ENCODE measurements at places on chromosomes 3 and 15. TPM values are rescaled to one million over a fixed set of nuclear protein-coding genes. Genes with fewer than 3 reads are reported as not detected.

DNA sequence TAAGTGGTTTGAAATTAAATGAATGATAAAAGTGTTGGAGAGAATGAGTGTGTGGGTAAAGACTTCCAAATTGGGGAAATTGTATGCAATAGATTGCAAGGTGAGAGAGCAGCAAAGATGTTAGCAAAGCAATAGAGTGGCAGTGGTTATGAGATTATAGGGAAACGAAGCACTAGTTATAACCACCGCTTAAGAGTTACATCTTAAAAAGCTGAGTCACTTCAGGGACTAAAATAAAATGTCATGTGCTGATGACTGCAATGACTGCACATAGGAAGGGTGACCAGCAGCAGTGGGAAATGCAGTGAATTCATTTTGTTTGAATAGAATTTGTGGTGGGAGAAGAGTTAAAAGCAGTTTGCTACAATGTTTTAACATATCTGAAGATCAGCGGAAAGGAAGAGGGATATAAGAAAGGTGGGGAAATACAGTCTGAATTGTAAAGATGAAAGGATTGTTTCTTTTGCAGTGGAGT, 127.3 kb downstream of the RAP2B start:
- peaks cover 40% of the 10 kb centered on the region for H3K4me1 ChIP-seq
- no peak for DNase-seq
- H3K4me3 ChIP-seq = no peak overlapping the region
- no peaks in the 10 kb centered on the region for H3K27me3 ChIP-seq

DNA sequence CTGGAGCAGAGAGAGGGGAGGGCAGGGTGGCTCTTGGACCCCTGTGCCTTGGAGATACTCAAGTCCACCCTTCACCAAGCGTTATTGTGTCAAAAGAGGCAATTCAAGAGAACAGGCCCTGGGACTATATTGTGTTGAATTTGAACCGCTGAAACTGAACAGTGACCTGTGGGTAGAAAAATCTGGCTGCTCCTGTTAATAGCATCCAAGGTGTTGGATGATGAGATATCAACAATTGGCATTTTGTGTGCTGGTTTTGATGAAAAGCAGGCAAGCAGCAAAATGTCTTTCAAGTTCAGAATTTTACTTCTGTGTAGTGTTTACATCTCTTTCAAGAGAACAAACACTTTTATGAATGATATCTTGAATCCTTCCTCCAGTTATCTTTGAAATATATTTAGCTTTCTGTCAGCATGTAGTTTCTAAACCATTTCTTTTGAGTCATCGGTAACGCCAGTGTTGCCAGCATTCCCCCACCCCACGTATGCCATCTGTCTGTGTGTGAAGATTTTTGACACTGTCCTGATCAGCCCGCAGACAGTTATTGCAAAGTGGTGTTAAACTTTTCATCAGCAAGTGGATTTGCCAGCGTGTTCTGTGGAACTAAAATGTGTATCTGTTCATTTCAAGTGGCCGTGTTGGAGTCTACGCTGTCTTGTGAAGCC, 34.8 kb downstream of the PDHB start:
- DNase-seq = no peak
- no peaks in the 10 kb centered on the region for H3K27me3 ChIP-seq
- no peak overlapping the region for H3K27ac ChIP-seq
- H3K36me3 ChIP-seq = no peaks in the 10 kb centered on the region
- H3K4me1 ChIP-seq = peaks cover 2% of the 10 kb centered on the region
- H3K4me3 ChIP-seq = no peak overlapping the region

- H3K27me3 ChIP-seq = peaks cover 14% of the 10 kb centered on the region
- no peaks in the 10 kb centered on the region for H3K4me1 ChIP-seq
- H3K4me3 ChIP-seq = no peak overlapping the region
- H3K36me3 ChIP-seq = no peaks in the 10 kb centered on the region
- H3K27ac ChIP-seq = no peak overlapping the region
Measured at GRCh38 chr3:138465925-138466324, 31.5 kb downstream of the ESYT3 start.

GRCh38 chr15:42165106-42165505, 8.7 kb upstream of the PLA2G4F start:
- no peak overlapping the region for H3K4me3 ChIP-seq
- H3K4me1 ChIP-seq = no peaks in the 10 kb centered on the region
- no peak for DNase-seq
- no peaks in the 10 kb centered on the region for H3K27me3 ChIP-seq
- H3K36me3 ChIP-seq = peaks cover 8% of the 10 kb centered on the region

GRCh38 chr3:165835431-165835830, 1.8 kb downstream of the BCHE start:
- no peaks in the 10 kb centered on the region for H3K4me1 ChIP-seq
- no peak overlapping the region for H3K27ac ChIP-seq
- H3K4me3 ChIP-seq = no peak overlapping the region
- no peaks in the 10 kb centered on the region for H3K27me3 ChIP-seq
- no peak for DNase-seq

DNA sequence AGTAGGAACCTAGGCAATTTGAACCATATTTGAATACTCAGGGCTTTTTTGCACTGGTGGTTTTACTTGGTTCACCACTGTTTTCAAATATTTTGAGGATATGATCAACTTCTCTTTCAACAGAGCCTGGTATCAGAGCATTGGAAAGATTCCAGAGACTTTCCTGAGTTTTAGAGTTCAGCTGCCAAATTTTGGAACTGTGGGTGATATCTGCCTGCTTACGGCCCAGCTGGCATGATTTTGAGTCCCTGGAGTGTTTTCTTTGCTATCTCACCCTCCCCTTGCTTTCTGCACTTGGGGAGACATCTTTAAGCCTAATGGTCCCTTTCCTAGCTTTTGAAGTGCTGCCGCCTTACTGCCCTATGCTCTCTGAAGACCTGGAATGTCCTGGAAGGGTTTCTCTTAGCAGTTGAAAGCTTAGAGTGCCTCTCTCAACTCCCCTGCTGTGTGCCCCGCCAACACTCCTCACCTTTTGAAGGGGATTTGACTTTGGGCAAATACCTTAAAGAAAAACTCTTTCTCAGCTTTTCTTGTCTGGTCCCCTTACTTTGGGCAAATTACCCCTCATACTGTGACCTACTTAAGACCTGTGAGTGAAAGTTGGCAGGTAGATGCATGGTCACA, 539.1 kb downstream of the MFSD1 start:
- H3K27ac ChIP-seq = no peak overlapping the region
- no peaks in the 10 kb centered on the region for H3K4me1 ChIP-seq
- no peaks in the 10 kb centered on the region for H3K36me3 ChIP-seq
- H3K4me3 ChIP-seq = no peak overlapping the region
- no peak for DNase-seq
- H3K27me3 ChIP-seq = no peaks in the 10 kb centered on the region

Gene CD86
- total RNA-seq = 0.12 TPM

Gene C3orf80
- not detected for total RNA-seq

Gene GABRR3
- total RNA-seq = not detected

Gene RARB
- total RNA-seq = not detected

Gene SPTSSB
- not detected for total RNA-seq
